ENCODE measurements at places on chromosomes 7 and 10.

DNA sequence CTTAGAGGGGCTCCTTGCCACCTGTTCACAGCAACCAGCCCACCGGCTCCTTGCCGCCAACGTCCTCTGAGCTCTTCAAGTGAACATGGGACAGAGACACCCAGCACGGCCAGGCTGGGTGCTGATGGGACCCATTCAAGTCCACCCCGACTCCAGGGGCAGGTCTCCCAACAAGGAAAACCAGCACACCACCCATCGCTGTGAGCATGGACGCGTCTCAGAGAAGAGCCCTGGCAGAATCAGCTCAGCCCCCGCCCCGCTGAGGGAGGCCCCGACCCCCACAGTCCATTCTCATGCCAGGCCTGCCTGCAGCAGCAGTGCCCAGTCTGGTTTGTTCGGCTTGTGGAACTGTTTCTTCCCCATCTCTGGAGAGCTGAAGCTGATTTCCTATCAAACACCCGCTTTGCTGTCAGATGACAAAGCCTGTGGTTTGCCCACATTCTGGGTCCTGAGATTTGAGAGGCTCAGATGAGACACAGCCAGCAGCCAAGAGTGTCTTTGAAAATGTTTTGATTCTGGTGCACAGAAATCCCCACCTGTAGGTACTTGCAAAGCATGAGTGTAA lies 216.6 kb downstream of the ZMYND11 start:
- DNase-seq = no peak

GRCh38 chr7:105841866-105842265 lies 34.5 kb downstream of the ATXN7L1 start:
- DNase-seq = no peak

GRCh38 chr10:72956001-72956400 lies 1.4 kb upstream of the PLA2G12B start:
- no peak for DNase-seq

DNA sequence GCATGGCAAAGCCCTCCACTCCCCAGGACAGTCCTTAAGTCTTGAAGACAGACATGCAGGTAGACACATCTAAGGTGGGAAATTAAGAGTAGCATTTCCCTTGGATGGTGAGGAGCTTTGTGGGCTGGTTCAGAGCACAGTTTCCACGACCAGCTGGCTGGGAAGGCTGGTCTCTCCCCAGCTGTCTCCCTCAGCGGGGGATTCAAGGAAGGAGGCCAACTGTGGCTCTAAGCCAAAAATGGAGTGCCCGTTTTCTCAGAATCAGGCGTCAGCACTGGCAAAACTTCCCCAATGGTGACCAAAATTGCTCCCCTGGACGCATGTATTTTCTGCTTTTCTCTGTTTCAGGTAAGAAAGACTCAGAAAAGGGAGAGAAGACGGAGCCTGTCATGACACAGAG lies 230.6 kb upstream of the FZD8 start:
- DNase-seq = no peak

DNA sequence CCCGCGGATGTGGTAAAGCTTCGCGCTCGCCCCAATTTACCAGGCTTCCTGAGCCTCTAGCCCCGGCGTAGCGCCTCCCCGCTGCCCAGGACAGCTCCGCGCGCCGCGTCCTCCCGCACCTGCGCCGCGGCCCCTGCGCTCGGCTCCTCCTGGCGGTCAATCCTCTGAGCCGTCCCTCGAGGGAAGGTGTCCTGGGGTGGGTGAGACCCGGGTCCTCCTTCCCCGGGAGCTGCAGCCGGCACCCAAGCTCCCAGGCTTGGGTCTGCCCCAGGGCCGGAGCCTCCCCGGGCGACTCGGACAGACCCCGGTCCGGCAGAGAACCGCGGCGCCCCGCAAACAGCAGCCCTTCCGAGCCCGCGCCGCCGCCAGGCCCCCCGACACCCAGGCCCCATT lies 512 bp downstream of the OSBPL3 start:
- DNase-seq = no peak

GRCh38 chr7:128321044-128321422 lies 22.7 kb downstream of the RBM28 start:
- no peak for DNase-seq

GRCh38 chr10:103449208-103450144 lies 2.7 kb downstream of the CALHM2 start:
- DNase-seq = no peak
